Lung (tissue), 17 donors: ENCODE measurements at places on chromosomes 6 and 20. TPM values are rescaled to one million over a fixed set of nuclear protein-coding genes. Genes with fewer than 3 reads are reported as not detected.
A peak's percentile ranks its signal among the peaks of the same experiment; 100 is the strongest.

The NKAIN2 gene
- total RNA-seq = 4.4 TPM

- no peak overlapping the region for H3K27ac ChIP-seq
- peak; percentile 90 for DNase-seq
- H3K4me1 ChIP-seq = peaks cover 5% of the 10 kb centered on the region
- H3K36me3 ChIP-seq = no peaks in the 10 kb centered on the region
- no peak overlapping the region for H3K4me3 ChIP-seq
- peaks cover 6% of the 10 kb centered on the region for H3K27me3 ChIP-seq
These were observed 29.0 kb downstream of the MOCS3 start for GRCh38 chr20:50987493-50988210.

DNA sequence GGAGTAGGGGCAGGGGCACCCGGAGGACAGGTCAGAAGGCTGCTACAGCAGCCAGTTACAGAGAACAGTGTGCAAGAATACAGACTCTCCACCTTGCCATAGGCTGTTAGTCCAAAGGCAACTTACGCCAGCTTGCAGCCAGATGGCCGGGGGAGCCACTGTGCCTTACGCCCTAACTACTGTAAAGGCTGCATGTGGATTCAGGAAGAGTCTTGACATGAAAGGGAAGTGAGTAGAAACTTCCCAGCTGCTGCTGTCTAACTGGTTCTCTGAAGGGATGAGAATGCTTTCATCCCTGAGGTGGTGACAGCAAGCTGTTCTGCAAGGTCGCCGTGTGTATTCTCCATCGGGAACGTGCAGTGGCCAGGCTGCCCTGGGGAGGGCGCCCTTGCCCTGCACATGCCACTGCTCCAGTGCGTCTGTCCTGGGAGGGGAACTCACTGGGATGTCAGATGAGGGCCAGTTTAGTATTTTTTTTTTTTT is 46.1 kb downstream of the LYRM4 start:
- peak; percentile 89 for DNase-seq
- H3K36me3 ChIP-seq = no peaks in the 10 kb centered on the region
- H3K27me3 ChIP-seq = no peaks in the 10 kb centered on the region
- no peak overlapping the region for H3K4me3 ChIP-seq
- H3K27ac ChIP-seq = no peak overlapping the region

DNA sequence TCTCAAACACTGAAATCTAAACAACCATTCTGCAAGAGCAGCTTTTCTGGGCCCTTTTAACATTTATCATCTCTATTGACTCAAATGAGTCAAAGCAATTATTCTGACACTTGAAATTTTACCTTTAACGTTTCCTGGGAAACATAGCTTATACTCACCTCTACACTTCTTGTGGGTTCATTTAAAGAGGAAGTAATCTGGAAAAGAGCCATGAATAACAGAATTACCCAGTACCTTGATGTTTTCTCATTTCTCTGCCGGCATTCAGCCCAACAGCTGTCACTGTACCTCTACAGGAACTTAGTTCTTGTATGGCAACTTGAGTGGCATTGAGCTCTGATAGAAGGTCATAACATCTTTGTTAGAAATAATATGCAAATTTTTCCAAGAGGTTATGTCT is 272.2 kb downstream of the KCNQ5 start:
- H3K27ac ChIP-seq = no peak overlapping the region
- no peak overlapping the region for H3K4me3 ChIP-seq
- no peaks in the 10 kb centered on the region for H3K4me1 ChIP-seq
- no peaks in the 10 kb centered on the region for H3K36me3 ChIP-seq

DNA sequence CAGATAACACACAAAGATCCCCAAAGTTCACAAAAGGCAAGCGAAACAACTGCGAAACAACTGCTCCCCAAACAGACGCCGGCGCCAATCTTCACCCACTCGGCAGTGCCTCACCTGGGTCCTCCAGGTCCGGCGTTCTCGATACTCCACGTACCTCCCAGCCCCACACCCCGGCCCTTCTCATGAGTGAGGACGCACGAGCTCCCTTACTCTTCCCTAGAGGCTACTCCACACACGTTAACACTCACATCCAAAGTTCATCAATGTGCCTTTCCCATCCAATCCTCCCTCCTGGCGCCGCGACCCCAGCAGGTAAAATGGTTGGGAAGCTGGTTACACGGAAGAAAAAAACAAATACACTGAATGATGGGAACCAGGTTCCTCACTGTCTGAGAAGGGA is 77.0 kb downstream of the TAF4 start:
- H3K36me3 ChIP-seq = peaks cover 16% of the 10 kb centered on the region
- no peak overlapping the region for H3K4me3 ChIP-seq
- no peak overlapping the region for H3K27ac ChIP-seq
- no peak for DNase-seq
- no peaks in the 10 kb centered on the region for H3K4me1 ChIP-seq

DNA sequence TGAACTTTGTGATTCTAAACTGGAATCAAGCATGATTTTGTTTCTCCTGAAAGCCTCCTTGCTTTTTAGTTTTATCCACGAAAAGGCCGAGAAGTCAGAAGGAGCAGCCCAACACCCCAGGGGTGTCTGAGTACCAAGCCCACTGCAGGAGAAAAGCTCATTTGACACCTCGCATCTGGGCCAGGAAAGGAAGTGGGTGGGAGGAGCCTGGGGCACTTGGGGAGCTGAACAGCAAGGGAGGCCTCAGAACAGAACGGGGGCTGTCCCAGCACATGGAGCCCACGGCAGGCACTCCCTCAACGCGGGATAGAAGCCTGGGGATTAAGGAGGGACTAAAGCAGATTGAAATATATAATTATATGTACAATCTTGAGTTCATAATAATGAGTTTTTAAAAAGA is 6.6 kb downstream of the KIF25 start:
- no peak overlapping the region for H3K4me3 ChIP-seq
- no peaks in the 10 kb centered on the region for H3K4me1 ChIP-seq
- H3K36me3 ChIP-seq = no peaks in the 10 kb centered on the region
- H3K27ac ChIP-seq = no peak overlapping the region
- DNase-seq = no peak

DNA sequence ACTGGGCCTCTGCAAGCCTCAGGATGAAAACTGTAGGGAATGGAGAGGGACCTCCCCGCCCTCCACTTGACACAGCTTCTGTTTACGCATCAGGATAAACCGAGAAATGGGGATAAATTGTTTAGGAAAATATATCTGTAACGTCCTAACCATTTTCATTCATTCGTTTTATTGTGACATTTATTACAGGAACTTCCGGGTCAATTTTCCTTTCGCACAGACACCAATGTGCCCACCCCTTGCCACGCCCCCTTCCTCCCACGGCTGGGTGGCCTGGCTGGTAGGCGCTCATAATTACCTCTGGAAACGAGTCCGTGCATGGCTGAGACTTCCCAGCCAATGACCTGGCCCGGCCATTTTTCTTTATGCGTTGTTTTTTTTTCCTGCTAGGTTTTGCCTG is 96.1 kb downstream of the BMP7 start:
- H3K4me3 ChIP-seq = no peak overlapping the region
- no peaks in the 10 kb centered on the region for H3K4me1 ChIP-seq
- no peak for DNase-seq
- peaks cover 19% of the 10 kb centered on the region for H3K36me3 ChIP-seq
- no peak overlapping the region for H3K27ac ChIP-seq
- H3K27me3 ChIP-seq = no peaks in the 10 kb centered on the region

- peaks cover 8% of the 10 kb centered on the region for H3K4me1 ChIP-seq
- H3K4me3 ChIP-seq = no peak overlapping the region
- no peaks in the 10 kb centered on the region for H3K27me3 ChIP-seq
- no peak for DNase-seq
These were observed 65.9 kb downstream of the HIVEP1 start for GRCh38 chr6:12078014-12078413.

DNA sequence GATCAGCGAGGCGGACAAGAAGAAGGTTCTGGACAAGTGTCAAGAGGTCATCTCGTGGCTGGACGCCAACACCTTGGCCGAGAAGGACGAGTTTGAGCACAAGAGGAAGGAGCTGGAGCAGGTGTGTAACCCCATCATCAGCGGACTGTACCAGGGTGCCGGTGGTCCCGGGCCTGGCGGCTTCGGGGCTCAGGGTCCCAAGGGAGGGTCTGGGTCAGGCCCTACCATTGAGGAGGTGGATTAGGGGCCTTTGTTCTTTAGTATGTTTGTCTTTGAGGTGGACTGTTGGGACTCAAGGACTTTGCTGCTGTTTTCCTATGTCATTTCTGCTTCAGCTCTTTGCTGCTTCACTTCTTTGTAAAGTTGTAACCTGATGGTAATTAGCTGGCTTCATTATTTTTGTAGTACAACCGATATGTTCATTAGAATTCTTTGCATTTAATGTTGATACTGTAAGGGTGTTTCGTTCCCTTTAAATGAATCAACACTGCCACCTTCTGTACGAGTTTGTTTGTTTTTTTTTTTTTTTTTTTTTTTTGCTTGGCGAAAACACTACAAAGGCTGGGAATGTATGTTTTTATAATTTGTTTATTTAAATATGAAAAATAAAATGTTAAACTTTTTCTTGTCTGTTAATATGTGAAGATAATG is 2.2 kb downstream of the HSPA1B start:
- DNase-seq = peak; percentile 81
- H3K4me1 ChIP-seq = peaks cover 23% of the 10 kb centered on the region
- H3K27me3 ChIP-seq = no peaks in the 10 kb centered on the region
- H3K36me3 ChIP-seq = no peaks in the 10 kb centered on the region
- H3K27ac ChIP-seq = peak overlapping the region; percentile 28
